NCI-H82 (cell line): ENCODE measurements at places on chromosomes 1 and 21.

DNA sequence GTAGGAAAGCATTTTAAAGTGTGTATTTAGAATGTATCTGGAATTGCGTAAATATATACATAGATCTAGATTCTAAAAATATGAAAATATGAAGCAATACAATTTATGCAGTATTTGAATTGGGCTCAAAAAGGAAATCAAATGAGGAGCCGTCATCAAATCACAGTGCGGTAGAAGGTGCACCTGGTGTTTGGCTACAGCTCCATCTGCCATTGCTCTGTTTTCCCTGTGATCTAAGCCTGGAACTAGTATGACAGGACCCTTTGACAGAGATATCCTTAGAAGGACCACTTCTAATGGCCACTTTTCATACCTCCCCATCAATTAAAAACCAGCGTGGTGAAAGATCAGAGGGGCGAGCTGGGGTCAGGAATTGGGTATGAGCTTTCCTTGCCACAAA is 202.6 kb downstream of the NFIA start:
- peak; percentile 14 for DNase-seq

GRCh38 chr1:159652506-159652905 is 61.9 kb downstream of the CRP start:
- no peak for DNase-seq

DNA sequence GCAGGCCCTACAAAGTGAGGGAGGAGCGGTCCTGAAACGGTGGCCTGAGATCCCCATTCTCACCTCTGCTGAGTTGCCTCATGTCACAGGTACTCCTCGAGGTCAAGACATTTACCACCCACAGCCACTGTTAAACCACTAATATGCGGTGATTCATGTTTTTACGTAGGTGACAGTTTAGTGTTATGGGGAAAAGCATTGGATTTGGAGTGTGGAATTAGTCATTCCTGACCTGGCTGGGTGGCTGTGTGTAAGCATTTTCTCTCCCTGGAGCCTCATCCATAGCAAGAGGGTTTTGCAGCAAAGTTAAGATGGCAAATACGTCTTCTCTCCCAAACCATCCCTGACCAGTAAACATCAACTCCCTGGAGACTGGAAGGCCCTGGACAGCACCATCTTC is 57.8 kb upstream of the KCNJ6 start:
- no peak for DNase-seq

GRCh38 chr1:8661185-8662110 is 156.0 kb downstream of the RERE start:
- DNase-seq, result peak; percentile 36

GRCh38 chr1:47295579-47295978 is 18.4 kb downstream of the STIL start:
- DNase-seq, result no peak
